GM13977 (cell line): ENCODE measurements at places on chromosomes 13 and 19.

- DNase-seq: peak; percentile 18
Observed at GRCh38 chr13:75761369-75761768, 125.2 kb downstream of the LMO7 start.

DNA sequence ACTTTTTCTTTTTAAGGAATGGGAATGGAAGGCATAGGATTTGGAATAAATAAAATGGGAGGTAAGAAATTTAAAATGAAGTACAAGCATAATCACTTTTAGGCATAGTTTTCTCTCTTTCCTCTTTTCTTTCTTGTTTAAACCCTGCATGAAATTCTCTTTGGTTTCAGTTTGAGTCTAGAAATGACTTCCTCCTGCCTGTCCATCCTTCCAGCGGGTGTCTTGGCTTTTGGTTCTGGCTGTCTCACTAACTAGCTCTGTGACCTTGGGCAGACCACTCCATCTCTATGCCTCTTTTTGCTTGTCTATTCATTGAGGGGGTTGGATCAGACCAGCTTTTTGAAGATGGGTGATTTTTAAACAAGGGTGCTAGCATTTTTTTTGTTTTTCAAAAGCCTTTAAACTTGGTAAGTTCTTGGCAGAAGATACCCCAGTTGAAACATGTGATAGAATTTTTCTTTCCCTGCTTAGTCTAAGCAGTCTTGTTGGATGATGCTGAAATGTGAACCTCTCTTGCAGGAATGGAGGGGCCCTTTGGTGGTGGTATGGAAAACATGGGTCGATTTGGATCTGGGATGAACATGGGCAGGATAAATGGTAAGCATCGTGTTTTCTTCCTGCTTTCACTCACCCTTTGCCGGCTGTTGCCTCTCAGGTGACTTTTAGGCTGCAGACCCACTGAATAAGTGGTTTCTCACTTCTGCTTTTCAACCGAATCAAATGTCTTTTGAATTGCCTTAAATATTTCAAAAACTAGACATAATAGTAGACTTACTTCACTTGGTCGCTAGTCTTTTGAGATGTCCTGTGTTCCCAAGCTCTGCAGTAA is 28.6 kb downstream of the PRAM1 start:
- DNase-seq: peak; percentile 78

GRCh38 chr13:26785838-26786630 is 25.4 kb upstream of the GPR12 start:
- no peak for DNase-seq

GRCh38 chr13:42420304-42420703 is 148.4 kb downstream of the AKAP11 start:
- peak; percentile 21 for DNase-seq

- no peak for DNase-seq
Observed at GRCh38 chr19:32555786-32556185, 25.2 kb upstream of the PDCD5 start.

DNA sequence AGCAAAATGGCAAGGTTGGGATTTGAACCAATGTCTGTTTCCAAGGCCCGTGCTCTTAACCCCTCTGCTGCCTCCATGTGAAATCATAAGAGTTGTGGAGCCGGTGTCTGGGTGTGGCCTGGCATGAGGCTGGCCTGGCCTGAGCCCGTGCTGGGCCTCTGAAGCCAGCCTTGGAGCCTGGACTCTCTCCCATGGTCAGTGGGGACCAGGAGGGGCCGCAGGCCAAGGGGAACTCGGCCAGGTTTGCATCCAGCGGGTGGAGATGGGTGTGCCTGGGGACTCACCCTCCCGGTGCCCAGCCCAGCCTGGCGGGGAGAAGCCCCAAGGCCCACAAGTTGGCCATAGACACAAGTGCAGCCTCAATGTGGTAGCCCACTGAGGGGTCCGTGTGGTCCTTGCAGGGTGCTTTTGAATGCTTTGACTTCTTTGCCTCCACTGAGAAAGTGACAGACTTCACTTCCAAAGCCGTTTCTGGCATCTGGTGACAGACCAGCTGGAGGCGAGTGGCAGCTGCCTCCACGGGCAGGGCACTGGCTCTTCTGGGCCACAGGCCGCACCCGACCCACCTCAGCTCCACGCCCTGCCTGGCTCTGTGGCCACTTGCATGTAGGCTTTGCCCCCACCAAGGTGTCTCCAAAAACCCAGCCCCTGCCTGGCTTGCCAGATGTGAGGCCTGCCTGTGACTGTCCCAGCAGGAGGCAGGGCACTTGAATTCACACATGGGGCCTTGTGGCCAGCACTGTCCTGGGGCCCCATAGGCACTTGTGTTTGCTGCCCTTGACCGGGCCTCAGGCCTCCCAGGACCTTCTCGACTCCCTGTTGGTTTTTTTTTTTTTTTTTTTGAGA is 26.2 kb upstream of the NCCRP1 start:
- DNase-seq: no peak

DNA sequence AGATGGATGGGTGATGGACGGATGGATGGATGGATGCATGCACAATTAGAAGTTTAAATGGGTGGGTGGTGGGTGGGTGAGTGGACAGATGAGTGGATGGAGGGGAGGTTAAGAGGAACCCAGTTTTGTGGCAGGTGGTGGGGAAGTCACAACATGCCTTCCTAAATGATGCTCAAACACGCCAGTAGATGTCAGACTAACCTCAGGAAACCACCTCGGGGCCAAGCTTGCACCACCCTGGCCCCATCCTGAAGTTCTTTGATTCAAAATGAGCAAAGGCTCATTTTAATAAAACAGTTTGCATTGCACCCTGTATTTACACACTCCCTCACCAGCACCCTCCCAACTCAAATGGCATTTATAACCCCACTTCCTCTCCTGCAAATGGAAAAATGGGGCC is 91.4 kb upstream of the CACNA1A start:
- peak; percentile 91 for DNase-seq
